Stimulated activated CD8-positive, alpha-beta memory T cell treated with anti-CD3 and anti-CD28 coated beads, Interleukin-4, amount 100 ng/mL, for 1 hour (primary cell): ENCODE measurements at places on chromosomes 3 and 15.

DNA sequence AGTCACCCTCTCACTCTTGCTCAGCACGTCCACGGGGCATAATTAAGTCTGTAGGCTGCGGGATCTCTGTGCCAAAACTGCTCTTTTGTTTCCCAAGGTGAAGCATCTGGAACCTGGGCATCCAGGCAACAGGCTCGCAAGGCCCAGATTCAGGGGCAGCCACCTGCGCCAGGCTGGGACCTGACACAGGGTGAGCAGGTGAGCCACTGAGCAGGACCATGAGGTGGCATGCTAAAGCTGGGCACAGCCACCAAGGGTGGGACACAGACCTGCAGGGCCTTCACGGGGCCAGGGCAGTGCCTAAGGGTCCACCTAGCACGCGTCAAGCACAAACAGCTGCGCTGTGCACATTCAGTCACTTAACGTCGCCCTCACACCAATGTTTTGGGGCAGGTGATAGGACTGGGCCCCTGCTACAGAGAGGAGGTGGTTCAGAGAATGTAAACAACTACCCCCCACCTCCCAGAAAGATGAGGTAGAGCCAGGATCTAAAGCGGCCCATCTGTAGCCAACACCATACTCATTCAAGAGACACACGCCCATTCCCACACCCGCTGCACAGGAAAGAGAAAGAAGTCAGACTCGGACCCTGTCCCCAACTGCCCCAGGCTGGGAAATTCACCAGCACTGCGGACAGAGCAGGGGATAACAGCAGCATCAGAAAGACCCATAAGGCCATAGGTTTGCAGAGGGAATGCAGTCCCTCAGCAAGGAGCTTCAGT lies 16.3 kb downstream of the XXYLT1 start:
- DNase-seq = no peak

DNA sequence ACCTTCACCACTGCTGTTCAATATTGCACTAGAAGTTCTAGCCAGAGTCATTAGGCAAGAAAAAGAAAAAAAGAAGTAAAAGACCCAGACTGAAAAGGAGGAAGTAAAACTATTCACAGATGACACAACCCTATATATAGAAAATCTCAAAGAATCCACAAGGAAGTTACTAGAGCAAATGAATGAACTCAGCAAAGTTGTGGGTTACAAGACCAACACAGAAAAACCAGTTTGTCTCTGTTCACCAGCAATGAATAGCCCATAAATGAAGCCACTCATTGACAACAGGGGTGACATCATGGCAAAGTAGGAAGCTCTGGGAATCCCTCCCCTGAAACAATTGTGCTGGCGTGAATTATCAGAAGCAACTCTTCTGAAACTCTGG lies 4.6 kb downstream of the CFAP100 start:
- no peak for DNase-seq

- no peak for DNase-seq
Measured at GRCh38 chr3:177932346-177932745, 603.9 kb upstream of the KCNMB2 start.

DNA sequence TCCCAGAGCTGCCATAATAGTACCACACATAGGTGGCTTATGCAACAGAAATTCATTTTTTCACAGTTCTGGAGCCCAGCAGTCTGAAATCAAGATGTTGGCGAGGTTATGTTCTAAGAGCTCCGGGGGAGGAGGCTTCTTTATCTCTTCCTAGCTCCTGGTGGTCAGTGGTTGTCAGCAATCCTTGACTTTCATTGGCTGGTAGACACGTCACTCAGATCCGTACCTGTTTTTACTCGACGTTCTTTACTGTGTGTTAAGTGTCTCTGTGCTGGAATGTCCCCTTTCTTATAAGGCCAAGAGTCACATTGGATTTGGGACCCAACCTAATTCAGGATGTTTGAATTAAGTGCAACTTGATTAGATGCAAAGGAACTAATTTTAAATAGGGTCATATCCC lies 218.5 kb upstream of the CNTN3 start:
- no peak for DNase-seq

DNA sequence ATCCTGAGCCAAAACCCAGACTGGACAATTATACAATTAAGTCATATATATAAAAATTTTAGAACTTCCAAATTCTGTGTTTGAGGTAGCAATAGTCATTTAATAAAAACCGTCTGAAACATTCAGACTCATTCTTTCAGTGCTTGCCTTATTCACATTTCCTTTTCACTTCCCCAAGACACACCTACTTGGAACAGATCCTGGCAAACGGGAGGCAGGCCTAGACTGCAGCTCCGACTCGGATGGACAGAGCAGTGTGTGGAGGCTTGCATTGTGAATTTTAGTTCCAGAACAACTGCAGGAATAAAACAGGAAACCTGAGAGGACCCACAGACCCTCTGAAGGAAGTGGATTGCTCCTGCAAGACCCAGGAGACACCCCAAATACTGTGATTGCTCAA lies 341.4 kb downstream of the CNTN3 start:
- DNase-seq = no peak
